Heart right ventricle (tissue), 16 donors: ENCODE measurements at places on chromosomes 11 and 22. TPM values are rescaled to one million over a fixed set of nuclear protein-coding genes. Genes with fewer than 3 reads are reported as not detected.

DNA sequence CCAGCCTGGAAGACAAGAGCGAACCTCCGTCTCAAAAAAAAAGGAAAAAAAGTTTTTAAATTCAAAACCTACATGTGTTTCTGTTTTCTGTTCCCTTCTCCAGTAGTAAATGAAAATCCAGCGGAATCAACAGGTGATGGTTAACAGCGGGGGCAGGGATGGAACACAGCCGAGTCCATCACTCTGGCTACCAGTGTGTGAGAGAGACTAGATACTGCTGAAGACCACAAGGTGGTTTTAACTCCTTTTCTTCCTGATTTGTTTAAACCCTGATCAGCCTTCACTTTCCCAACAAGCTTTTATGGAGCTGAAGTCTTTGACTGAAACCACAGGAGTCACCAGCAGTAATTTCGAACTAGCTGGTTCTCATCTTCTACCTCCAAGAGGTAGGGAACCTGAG lies 3.6 kb upstream of the ARHGAP32 start:
- DNase-seq: no peak

DNA sequence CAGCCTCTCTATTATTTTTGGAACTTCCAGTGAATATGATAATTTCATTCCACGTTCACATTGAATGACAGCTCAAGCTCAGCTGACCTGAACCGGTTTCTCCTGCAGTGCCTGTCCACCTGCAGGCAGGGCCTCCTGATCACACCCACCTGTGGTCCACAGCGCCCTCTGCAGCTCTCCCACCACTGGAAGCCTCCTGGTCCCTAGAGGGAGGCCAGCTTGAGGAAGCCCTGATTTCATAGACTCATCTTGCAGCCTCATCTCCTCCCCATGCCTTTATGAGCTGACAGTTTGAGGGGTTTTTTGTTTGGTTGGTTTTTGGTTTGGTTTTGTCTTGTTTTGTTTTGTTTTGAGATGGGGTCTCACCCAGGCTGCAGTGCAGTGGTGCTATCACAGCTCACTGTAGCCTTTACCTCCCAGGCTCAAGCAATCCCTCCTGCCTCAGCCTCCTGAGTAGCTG lies 29.9 kb upstream of the MALAT1 start:
- peak; percentile 61 for DNase-seq

GRCh38 chr11:86497310-86497709 lies 122.6 kb downstream of the CCDC81 start:
- DNase-seq: no peak

Gene CCDC116
- polyA plus RNA-seq: 0.19 TPM

DNA sequence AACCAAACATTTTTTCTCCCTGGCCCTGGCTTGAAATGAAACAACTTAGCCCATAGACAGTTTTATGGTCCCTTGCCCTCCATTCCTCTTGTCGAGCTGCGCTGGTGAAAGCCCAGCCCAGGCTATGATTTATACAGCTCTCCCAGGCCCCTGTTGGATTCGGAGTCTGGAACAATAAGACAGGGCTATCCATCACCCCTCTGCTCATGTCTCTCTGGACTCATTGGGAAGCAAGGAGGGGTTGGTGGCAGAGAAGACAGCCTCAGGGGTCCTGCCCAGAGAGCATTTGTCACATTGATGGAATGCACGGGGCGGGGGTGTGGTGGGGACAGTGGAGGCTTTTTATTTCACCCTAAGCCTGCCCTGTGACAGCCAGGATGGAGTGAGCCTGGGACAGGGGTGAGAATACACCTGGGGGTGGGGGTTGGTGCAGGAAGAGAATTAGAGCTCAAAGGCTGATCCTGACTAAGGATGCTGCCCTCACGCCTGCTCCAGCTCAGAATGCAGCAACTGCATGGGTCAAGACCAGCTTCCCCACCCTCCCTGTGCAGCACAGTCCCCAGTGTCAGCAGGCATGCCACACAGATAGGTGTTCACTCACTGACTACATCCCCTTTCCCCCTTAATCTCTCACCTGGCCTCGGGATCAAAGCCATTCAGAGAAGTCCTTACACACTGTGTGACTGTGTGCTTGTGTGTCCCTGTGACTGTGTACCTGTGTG lies 10.0 kb upstream of the PKNOX2 start:
- DNase-seq: no peak

Gene NAGA
- 6.6 TPM for polyA plus RNA-seq

GRCh38 chr22:43753688-43754087 lies 58.4 kb downstream of the EFCAB6 start:
- DNase-seq: no peak

Gene TIRAP
- 3.1 TPM for polyA plus RNA-seq

Gene KCTD14
- 0.15 TPM for polyA plus RNA-seq

- no peak for DNase-seq
These were observed 168.2 kb upstream of the PDGFD start for GRCh38 chr11:104332110-104332509.

DNA sequence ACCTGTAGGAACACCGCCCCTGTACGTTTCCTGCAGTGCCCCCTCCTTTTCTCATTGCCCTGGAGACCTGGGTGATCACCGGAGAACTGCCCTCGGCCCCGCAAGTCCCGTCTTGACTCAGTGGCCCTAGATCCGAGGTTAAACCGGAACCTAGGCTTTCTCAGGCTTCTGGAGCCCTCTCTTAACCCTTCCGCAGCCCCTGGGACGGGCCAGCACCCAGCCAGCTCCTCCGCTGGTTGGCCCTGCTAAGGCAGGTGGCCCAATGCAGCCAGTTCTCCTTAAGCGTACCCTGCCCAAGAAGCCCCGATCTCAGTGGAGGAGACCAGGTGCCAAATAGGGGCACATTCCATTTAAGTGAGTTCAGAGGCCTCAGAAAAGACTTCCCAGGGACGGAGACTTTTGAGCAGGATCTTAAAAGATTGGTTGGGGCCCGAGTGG lies 776 bp downstream of the NLRX1 start:
- DNase-seq: peak; percentile 48

- DNase-seq: no peak
These were observed 5.4 kb downstream of the SCGB1C1 start for GRCh38 chr11:198236-198806.

DNA sequence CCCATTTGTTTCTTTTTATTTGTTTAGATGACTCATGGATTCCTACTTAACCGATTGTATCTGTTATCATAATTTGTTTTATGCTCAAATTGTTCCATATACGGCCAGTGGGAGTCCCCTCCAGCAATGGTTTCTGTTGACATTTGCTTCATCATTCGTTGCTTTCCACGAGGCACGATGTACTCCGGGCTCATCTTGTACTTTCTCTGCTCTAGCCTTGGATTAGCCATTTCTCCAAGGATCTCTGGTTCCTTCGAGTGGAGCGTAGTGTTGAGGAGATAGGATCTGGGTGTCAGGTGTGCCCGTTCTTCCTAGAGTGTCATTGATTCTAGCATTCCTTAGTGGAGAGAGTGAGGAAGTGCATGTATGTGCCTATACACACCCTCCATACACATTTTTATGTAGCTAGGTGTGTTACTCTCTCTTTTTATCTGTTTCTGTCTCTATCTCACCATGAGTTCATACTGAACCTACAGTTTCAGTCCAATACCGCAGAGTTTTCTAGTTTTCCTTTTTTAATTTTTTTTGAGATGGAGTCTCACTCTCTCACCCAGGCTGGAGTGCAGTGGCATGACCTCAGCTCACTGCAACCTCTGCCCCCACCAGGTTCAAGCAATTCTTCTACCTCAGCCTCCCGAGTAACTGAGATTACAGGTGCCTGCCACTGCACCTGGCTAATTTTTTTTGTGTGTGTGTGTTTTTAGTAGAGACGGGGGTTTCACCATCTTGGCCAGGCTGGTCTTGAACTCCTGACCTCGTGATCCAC lies 31.4 kb downstream of the TECTA start:
- no peak for DNase-seq

Gene PRR5L
- 0.80 TPM for polyA plus RNA-seq

Gene ZBTB3
- polyA plus RNA-seq: 8.6 TPM

Gene WT1
- polyA plus RNA-seq: 1.2 TPM

Gene PLAAT4
- polyA plus RNA-seq: 11.7 TPM

DNA sequence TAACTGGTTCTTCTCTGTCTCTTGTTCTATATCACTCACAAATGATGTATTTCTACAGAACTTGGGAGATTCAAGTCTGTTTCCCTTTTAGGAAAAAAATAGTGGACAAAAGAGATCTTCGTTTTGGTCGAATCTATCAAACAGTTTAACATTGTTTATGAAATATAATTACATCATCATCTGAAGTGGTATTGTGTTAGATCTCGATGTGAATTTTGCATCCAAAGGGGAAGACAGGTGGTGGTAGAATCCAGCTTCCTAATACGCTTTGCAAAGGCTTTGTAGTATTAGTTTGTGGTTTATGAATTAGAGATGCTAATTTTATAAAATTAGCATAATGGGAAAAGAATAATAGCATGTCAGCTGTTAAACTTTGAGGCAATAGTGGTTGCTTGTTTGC lies 3.4 kb downstream of the SIK2 start:
- no peak for DNase-seq

Gene SMIM35
- polyA plus RNA-seq: not detected

GRCh38 chr22:36258701-36259614 lies 6.0 kb downstream of the APOL1 start:
- peak; percentile 46 for DNase-seq

GRCh38 chr11:13343931-13344717 lies 66.5 kb downstream of the BMAL1 start:
- peak; percentile 20 for DNase-seq

DNA sequence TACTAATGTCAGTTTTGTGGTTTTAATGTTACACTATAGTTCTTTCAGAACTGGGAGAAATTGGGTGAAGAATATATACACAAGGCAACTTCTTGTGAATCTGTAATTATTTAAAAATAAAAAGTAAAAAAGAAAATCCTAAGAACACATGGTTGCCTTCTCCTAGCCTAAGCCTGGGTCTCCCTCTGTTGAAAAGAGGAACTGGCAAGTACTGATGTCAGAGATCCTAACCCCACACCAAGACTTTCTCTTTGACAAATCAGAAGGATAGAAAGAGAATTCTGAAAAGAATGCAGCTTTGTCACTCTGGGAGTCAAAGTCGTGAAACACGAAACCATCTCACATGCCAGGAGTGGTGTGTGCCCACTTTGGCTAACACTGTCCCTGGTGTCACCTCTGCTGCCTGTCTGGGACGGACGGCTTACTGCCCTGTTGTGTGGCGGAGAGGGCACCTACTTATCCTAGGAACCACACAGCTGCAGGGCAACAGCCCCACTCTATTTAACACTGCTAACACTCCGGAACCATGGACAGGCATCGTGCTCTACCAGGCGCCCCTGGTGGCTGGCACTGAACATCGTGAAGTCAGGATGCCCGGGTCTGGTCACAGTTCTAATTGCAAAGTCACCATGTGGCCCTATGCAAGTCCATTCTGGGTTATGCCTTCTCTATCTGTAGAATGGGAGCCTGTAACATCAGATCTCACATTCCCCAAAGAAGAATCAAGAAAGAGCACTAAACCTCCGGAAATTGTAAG lies 108.7 kb upstream of the CD82 start:
- no peak for DNase-seq

Gene KCNK4
- polyA plus RNA-seq: not detected

Gene HEPACAM
- polyA plus RNA-seq: 0.52 TPM

Gene C1QTNF5
- 35.7 TPM for polyA plus RNA-seq

Gene ST14
- 0.73 TPM for polyA plus RNA-seq

DNA sequence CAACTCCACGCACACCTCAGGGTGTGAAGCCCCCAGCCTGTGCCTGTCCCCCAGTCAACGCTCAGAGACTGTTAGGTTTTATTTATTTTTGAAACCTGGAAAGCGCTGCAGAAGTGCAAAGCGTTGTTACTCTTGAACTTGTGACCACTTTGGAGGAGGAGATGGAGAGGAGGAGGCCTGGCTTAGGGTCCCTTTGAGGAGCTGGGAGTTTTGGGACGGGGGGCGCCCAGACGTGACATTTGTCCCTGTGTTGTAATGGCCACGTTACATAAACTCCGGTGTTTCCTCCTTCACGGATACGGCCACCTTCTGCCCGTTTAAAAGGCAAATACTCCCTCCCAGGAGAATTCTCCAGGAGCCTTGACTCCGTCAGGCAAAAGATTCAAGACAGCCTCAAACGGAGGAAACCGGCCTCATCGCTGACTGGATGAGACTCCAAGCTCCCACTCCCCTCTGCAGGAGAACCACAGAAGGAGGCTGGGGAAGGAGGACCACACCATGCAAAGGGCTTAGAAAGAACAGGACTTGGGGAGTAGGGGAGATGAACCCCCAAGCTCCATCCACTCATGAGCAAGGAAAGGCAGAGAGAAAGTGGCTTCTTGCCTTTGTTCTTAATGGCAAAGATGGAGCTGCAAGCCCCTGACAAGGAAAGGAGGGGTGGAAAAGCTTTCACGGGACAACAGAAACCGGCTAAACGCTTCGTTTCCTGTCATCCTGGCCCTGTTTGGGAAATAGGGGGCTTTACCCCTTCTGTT lies 630 bp downstream of the PIK3IP1 start:
- no peak for DNase-seq

DNA sequence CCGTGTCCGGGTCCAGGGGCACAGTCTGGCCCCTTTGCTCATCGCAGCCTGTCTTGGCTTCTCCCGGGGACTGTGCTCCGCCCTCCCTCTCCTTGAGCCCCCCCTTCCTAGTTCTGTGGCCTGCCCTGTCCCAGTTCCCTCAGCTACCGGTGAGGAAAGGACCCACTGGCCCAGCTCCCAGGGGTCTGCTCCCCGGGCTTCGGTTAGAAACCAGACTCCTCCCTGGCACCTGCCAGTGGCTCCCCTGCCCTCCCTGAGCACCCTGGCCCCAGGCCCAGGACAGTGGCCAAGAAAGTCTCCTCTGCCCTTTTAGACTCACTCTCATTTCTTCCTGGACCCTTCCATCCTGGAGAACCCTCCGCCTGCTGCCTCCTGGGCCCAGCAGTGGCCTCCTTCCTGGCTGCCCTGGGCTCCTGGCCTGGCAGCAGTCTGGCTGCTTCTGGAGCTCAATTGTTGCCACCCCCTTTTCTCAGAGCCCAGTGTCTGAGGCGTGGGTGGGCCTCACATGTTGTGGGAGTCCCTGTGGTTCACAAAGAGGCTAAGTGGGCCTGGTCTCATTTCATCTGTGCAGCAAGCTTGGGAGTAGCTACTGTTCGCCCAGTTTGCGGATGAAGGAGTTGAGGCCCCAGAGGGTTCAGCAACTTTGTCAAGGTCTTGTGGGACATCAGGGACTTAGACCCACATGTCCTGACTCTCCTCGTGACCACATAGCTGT lies 12.6 kb downstream of the PRDM11 start:
- peak; percentile 73 for DNase-seq

GRCh38 chr11:74175920-74176319 lies 4.8 kb downstream of the PPME1 start:
- DNase-seq: no peak

Gene DHCR7
- 13.5 TPM for polyA plus RNA-seq

Gene SYTL2
- 2.9 TPM for polyA plus RNA-seq

- no peak for DNase-seq
These were observed 14.8 kb upstream of the TMEM216 start for GRCh38 chr11:61377461-61378160.

Gene C22orf31
- polyA plus RNA-seq: not detected

Gene ADORA2A
- 4.9 TPM for polyA plus RNA-seq

Gene FGF3
- polyA plus RNA-seq: not detected
